ENCODE measurements at places on chromosomes 13 and 19.

DNA sequence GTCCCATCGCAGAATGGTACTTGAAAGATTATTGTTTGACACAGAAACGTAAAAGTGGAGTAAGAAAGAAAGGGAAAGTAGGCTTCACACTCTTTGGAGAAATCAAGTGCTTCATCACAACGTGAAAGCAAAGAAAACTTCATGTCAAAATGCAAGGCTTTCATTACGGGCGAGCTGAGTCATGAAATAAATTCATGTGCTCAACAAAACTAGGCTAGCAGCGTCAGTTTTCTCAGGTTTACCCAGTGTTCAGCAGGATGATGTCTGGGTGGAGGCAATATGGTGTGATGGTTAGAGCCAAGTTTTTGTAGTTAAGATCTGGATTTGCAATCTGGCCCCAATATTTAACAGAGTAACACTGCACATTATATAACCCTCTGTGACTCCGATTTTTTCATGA, 128.0 kb downstream of the TRPC4 start:
- no peak for DNase-seq

DNA sequence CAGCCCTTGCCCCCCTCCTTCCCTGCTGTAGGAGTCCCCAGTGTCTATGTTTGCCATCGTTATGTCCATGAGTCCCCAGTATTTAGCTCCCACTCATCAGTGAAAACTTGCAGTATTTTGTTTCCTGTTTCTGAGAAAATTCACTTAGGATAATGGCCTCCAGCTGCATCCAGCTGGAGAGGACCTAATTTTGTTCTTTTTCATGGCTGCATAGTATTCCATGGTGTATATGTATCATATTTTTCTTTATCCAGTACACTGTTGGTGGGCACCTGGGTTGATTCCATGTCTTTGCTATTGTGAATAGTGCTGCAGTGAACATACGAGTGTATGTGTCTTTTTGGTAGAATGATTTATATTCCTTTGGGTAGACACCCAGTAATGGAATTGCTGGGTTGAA, 18.0 kb upstream of the POP4 start:
- DNase-seq, result no peak

- DNase-seq, result peak; percentile 86
Observed at GRCh38 chr19:2015608-2015950, at the start of gene BTBD2. TSS of gene BTBD2 (minus strand) at chr19:2015714. CDS start at chr19:2015703, 11 bp downstream.

GRCh38 chr13:40102854-40103253, 447.4 kb downstream of the COG6 start:
- DNase-seq, result peak; percentile 94

DNA sequence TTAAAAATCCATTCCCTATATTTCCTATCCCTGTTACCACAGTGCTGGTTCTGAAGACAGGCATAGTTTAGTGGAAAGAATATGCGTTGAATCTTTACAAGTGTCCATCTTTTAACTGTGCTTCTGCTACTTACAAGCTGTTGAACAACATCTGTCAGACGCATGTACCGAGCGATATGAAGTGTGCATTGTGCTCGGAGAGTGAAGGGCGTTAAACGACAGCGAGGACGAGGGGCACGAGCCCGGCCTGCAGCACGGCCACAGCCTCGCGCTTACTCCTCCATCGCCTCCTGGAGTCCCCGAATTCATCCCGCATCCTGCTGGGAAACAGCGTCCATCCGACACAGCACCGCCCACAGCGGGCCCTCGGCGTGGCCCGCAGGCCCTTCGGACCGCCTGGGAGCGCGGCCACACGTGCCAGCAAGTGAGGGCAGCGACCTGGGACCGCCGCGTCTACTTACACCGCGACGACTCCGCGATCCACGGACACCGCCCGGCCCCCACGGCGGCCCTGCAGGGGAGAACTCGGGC, 514 bp downstream of the PCID2 start:
- no peak for DNase-seq

GRCh38 chr13:40152145-40152544, 496.7 kb downstream of the COG6 start:
- no peak for DNase-seq

DNA sequence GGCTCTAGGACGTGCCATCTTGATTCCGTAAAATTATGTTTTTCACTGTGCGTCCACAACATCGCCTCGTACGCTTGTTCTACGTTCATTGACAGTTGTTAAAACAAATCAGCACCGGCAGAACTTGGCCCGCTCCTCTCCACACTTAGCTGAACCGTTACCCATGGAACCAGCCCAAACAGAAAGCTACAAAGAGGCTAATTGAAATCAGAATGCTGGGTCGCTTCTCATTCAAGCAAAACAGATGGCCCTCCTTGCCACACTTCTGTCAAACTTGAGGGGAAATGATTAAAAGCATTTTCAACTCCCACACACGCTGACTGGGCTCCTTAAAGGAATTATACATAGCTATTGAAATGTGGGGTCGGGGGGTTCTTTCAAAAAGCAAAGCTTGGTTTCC, 71.6 kb downstream of the TM9SF2 start:
- DNase-seq, result no peak

GRCh38 chr19:3969435-3970312, 1.2 kb downstream of the DAPK3 start:
- no peak for DNase-seq

- DNase-seq, result no peak
Observed at GRCh38 chr19:46958532-46958931, 61.1 kb upstream of the NPAS1 start.

DNA sequence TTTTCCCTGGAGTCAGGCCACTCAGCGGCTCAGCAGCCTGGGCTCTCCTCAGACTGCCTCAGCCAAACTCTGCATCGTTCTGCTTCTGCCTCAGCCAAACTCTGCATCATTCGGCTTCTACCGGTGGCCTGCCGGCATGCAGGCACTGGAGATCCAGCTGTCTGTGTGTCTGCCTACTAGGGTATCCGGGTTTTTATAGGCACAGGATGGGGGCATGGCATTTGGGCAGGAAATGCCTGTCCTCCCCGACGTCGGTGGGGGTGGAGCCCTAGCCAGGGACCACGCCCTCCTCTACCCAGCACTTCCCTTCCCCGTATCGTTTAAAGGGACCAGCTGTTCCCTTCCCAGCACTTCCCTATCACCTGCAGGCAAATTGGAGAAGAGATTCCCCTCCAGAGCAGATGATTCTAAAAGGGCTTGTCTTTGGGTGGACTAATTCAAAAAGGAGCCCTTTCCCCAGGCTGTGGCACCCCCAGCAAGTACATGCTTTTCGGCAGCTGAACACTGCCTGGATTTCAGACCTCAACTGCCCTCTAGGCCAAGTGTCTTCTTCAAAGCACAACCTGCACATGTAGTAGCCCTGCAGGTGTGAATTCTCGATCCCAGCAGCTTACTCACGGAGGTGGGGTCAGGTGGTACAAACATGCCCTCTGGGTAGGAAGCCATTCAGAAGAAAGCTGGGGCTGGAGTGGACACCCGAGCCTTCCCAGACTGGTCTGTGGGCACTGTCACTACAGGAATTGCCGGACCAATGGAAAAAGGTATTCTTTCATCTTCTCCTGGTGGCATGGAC, 25.4 kb upstream of the GPR12 start:
- DNase-seq, result peak; percentile 73

GRCh38 chr19:2039089-2039958, 11.7 kb downstream of the MKNK2 start:
- no peak for DNase-seq

DNA sequence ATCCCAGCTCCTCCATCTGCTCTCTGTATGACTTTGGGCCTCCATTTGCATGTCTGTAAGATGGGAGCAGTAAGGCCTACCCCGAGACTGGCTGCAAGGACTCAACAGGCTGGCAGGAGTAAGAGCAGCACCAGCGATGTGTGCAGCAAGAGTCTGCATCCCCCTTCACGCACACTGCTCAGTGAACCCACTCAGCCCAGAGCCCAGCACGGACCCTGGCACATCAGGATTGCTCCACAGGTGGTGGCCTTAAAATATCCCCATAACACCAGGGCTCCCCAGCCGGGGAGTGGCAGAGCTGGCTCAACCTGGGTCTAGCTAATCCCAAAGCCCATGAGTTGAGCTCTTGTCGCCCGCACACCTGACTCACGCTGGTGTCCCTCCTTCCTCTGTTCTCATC, 23.4 kb downstream of the VRK3 start:
- no peak for DNase-seq

DNA sequence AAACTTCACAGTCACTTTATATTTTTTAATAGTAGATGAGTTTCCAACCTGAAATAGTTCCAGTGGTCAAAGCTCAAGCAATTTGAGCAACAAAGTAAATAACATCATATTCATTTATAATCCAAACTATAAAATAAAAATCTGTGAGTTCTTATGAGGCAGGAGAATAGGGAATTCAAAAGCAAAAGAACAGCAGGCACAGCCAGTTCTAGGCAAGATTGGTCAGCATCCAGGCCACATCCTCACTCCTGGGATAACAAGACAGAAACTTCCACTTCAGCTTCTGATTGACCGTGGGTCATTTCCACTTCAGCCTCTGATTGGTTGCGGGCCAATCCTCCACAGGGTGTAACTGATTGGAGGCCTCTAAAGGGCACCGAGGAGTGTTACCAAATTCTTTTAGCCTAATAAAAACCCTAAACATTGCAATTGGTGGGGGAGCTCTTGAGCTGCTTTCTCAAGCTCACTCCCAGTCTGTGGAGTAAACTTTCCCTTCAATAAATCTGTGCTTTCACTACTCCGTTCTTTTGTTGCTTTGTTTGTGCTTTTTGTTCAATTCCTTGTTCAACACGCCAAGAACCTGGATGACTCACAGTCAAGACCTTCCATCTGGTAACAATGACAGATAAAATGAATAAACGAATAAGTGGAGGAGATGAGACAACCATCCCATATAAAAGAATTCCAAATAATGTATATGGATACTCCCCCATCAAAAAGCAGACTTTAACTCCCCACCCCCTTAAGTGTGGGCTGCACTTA, 42.6 kb upstream of the AMER2 start:
- no peak for DNase-seq

DNA sequence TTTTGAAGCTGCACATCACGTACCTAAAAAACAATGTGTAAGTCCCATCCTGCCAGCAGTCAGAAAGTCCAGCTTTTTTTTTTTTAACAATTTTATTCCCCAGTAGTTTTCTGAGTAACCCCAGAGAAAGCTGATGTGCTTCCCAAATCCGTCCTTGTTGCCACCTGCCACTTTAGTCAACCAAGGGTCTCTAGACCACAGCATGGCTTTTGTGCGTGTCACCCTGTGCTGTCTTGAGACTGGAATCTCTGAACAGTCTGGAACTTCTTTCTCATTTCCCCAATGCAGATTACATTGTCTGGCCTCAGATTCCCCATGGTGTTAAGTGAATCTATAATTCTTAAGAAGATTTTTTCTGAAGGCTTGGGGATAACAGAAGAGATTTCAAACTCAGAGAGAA, 289.2 kb upstream of the KLF12 start:
- no peak for DNase-seq

GRCh38 chr19:16018106-16018755, 58.1 kb upstream of the TPM4 start:
- peak; percentile 53 for DNase-seq

DNA sequence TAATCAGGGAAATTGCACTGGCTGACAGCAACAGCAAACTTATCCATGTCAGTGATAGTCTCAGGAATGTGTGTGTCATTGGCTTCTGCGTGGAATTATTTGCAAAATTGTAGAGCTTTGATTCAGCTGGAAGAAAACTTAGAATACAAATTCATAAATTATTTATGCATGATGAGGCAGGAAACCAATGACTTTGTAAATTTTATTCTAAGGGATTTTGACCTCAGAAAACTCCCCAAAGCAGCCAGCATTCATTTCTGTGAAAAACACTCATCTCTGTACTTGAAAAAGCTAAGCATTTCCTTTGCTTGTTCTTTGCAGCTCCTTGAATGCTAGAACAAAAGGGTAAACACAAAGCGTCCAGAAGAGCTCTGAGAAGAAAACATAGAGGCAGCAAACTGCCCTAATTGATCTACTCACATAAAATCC, 162.4 kb downstream of the DCT start:
- no peak for DNase-seq

Measured in activated effector memory CD4-positive, alpha-beta T cell treated with anti-CD3 and anti-CD28 coated beads, Interleukin-2, amount 50 U/mL, for 16 hours (primary cell).